ENCODE measurements at places on chromosomes 13 and 19.

GRCh38 chr19:17841810-17842662 lies 5.7 kb downstream of the JAK3 start:
- DNase-seq, result peak; percentile 27

DNA sequence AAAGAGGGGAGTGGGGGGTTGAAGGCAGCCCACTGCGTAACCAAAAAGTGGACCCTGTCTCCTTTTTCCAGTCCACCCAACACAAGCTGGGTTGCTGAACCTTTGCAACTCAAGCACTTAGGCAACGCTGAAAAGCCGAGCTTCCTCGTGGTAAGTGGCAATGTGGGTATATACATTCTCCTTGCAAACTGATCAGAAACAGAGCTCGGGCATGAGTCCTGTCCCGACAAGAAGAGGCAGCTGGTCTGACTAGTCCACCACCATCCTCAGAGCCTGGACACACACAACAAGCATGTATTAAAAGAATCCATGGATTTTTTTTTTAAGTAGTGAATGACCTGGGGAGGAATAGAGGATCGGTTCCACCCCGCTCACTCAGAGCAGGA lies 240.6 kb upstream of the ZNF507 start:
- no peak for DNase-seq

GRCh38 chr13:111115061-111115964 lies at the start of gene ARHGEF7:
TSS of gene ARHGEF7 (plus strand) at chr13:111115310. CDS start at chr13:111115527, 217 bp downstream.
- no peak for DNase-seq

DNA sequence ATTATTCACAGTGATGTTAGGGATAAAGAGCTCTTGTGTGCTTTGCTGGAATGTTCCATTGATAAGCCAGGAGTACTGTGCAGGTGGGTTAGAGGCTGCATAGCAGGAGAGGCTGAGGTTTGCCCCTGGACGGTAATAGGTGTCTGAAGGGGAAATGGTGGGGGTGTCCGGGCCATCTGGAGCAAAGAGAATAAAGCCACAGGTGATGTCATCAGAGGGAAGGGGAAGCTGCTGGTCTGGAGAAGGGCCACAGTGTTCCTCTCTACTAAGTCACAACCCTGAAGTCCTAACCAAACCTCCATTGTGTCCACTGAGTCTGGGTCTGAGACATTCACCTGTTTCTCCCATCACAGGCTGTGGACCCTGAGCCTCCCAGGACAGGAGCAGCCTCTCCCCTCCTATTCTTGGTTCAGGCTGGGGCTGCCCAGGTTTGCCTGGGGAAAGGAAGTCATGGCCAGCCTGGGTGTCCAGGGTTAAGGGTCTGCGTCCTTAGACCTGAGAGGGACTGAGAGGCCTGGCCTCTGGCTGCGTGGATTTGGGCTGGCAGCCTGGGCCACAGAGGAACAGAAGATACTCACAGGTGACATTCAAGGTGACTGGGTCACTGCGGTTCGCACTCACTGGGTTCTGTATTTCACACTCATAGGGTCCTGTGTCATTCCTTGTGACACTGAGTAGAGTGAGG lies 6.8 kb downstream of the CEACAM1 start:
- DNase-seq, result no peak

- no peak for DNase-seq
Measured at GRCh38 chr19:38921420-38922274, 8.9 kb downstream of the SARS2 start.

DNA sequence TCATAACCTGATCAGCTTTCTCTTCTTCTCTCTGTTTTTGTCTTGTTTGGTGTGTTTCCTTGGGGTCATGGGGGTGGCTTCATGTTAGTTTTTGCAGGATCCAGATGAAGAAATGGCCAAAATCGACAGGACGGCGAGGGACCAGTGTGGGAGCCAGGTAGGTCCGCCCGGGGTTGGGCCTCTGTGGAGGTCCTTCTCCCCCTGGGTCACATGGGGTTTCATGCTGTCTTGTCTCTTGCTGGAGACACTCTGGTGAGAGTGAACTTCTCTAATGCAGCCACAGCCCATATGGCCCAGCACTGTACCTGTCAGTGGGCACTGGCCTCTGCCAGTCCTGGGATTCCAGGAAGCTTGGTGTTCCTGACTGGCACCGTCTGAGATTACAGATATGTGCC lies 1.1 kb downstream of the CCNE1 start:
- DNase-seq, result no peak

GRCh38 chr13:50222569-50223332 lies 207.5 kb downstream of the KCNRG start:
- DNase-seq, result no peak

DNA sequence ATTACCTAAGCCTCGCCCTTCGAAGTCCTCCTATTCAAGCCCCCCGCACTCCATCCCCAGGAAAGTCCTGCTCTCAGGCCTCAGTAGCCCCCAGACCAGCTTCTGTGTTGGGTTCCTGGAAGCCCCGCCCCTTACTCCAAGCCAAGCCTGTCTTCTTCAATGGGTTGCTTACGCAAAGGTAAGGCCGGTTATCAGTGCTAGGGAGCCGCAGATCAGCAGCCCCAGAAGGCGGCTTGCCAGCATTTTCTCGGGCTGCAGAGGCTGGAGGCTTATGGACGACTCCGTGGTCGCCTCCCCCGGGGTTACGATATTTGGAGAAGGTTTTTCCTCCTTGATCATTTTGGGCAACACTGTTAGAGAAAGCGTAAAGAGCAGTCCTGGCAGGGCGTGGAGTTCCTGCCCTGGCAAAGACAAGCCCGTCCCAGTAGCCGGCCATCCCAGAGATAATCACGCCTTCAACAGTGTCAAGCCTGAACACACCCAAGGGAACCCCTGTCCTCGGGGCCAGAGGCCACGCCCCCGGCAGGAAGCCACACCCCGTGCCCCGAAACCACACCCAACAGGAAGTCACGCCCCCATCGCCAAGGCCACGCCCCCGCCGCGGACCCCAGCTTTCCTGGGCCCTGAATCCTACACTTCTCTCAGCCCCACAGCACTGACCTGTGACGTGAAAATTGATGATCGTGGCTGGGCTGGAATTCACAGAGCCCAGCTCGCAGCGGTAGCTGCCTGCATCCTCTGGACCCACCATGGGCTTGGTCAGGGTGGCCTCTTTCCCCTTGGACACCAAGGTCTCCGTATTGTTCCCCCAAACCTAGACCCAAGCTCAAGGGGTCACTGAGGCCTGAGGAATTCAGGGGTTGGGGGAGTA lies 954 bp upstream of the RASIP1 start:
- no peak for DNase-seq

GRCh38 chr19:49327878-49328544 lies 3.0 kb upstream of the SLC6A16 start:
- no peak for DNase-seq

GRCh38 chr19:14114854-14115253 lies 2.7 kb downstream of the PRKACA start:
- DNase-seq, result no peak

- no peak for DNase-seq
Measured at GRCh38 chr19:10761443-10762250, 43.8 kb downstream of the DNM2 start.

DNA sequence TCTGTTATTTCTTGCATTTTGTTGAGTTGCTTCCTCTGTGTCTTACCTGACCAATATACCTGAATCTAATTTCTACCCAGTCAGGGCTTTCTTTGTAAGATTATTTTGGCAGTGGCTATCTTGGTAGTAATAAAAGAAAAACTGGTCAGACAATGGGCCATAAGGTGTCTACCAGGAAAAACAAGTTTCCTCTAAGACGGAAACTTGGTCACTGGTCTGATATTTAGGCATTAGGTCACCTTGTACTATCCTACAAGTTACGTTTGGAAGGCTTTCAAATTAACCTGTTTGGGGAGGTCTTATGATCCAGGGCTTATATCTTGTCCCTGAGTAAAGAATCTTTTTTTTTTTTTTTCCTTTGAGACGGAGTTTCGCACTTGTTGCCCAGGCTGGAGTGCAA lies 9.2 kb downstream of the ZNF823 start:
- no peak for DNase-seq

GRCh38 chr19:47486900-47487299 lies 2.9 kb upstream of the KPTN start:
- no peak for DNase-seq

- DNase-seq, result no peak
Measured at GRCh38 chr13:80012251-80012650, 328.7 kb downstream of the SPRY2 start.

- peak; percentile 15 for DNase-seq
Measured at GRCh38 chr19:53365899-53366493, 491 bp downstream of the ZNF525 start.

DNA sequence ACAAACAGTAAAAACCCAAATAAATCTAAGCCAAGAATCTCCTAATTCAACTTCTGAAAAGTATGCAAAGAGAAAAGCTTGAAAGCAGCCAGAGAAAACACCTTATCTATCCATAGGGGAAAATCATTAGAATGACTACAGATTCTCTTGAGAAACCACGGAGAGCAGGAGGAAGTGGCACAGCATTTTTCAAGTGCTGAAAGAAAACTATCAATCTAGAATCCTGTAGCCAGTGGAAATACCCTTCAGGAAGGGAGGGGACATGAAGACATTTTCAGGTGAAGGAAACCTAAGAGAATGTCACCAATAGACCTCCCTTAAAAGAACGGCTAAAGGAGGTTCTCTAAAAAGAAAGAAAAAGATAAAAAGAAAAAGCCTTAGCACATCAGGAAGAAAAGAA lies 66.2 kb upstream of the XPO4 start:
- no peak for DNase-seq

GRCh38 chr13:50693727-50694126 lies 149.8 kb downstream of the DLEU7 start:
- no peak for DNase-seq

- DNase-seq, result no peak
Measured at GRCh38 chr13:50844084-50844875, 788 bp upstream of the DLEU7 start.

DNA sequence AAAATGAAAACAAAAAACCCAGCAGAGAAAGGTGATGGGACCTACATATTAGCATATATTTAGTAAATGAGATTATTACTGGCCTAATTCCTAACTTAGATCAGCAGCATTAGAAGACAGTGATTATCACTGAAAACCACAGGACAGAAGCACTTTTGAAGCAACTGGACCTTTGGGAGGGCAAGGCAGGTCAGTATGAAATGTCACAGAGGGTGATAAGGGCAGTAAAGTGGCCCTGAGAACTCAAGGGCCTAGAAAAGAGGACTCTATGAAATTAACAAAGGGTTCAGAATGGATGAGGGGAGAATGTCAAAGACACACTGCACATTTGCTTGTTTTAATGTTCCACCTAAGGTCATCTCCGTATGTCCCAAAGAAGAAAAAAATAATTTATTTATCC lies 148.7 kb downstream of the VWA8 start:
- DNase-seq, result no peak

DNA sequence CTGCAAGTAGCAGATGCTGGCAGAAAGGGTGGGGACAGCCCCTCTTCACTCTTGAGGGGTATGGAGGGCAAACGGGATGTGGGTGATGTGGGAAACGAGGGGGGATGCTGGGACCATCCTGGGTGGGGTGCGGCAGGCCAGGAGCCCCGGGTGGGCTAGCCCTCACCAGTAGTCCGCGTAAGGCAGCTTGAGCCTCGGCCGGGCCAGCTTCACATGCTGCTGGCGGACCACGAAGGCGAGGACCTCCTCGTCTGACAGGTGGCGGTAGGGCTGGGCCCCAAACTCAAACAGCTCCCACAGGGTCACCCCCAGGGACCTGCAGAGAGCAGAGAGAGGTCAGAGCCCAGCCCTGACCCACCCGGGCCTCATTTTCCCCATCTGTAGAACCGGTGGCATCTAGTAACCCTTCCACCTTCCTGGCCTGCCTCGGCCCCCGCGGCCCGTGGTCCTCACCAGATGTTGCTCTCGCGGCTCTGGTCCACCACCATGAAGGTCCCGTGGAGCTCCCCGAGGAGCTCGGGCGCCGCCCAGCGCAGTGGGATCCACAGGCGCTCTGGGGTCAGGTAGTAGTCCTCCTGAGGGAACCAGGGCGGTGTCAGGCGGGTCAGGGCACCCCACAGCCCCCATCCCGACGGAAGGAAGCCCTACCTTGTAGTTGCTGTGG lies 10.7 kb downstream of the LMTK3 start:
- no peak for DNase-seq

- DNase-seq, result no peak
Measured at GRCh38 chr13:76715621-76716020, 170.6 kb downstream of the KCTD12 start.

DNA sequence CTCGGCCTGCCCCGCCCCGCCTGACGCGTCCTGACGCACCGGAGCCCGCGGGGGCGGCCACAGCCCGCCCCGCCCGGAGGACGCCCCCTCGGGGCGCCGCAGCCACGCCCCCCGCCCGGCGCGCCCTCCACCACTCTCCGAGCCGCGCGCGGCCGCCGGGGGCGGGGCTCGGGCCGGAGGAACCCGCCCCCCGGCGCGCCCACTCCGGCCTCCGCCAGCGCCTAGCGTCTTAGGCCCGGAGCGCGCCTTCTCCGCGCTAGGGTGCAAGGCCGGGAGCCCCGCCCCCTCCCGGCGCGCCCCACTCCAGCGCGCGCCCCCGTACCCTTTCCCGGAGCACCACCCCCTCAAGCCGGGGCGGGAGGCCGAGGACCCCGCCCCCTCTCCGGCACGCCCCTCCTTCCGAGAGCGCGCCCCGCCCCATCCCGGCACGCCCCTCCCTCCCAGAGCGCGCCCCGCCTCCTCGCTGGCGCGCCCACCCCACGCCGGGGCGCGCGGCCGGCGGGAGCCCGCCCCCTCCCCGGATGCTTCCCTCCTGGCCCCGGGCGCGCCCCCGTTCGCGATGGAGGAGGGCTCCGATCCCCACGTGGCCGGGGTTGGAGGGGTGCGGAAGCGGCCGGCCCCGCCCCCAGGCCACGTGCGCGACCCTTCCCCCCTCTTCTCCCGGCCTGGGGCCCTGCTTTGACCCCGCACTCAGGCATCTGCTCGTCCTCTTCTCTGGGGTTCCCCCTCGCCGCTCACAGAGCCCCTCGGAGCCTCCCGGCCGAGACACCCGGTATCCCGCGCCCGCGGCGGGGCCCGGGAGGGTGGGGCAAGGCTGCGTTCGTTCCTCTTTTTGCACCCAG lies 480 bp upstream of the KLF16 start:
- peak; percentile 87 for DNase-seq

GRCh38 chr19:275958-276646 lies 15.1 kb downstream of the PLPP2 start:
- DNase-seq, result no peak

GRCh38 chr19:54459282-54460229 lies 4.0 kb downstream of the LENG9 start:
- DNase-seq, result no peak
